ENCODE measurements at places on chromosomes 6 and 20. TPM values are rescaled to one million over a fixed set of nuclear protein-coding genes. Genes with fewer than 3 reads are reported as not detected.

DNA sequence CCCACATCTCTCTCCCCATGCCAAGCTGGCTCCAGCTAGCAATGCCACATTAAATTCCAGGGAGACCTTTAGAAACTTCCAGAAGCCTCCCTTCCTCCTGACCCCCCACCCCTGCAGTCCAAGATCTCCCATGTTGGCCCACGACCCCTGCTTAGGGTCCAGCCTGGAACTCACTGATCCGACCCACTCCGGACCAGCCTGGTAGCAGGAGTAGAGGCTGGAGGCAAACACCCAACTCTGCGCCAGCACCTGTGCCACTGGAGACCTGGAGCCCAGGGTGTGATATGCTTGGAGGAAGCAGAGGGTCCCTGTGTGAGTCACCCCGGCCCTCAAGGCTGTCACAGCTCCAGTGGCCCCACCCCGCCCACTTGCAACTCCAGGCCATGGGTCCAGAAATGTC is 3.3 kb upstream of the ULBP1 start:
- no peaks in the 10 kb centered on the region for H3K36me3 ChIP-seq
- no peak for DNase-seq
- H3K4me1 ChIP-seq = peaks cover 12% of the 10 kb centered on the region
- no peak overlapping the region for H3K4me3 ChIP-seq
- peaks cover 97% of the 10 kb centered on the region for H3K27me3 ChIP-seq

DNA sequence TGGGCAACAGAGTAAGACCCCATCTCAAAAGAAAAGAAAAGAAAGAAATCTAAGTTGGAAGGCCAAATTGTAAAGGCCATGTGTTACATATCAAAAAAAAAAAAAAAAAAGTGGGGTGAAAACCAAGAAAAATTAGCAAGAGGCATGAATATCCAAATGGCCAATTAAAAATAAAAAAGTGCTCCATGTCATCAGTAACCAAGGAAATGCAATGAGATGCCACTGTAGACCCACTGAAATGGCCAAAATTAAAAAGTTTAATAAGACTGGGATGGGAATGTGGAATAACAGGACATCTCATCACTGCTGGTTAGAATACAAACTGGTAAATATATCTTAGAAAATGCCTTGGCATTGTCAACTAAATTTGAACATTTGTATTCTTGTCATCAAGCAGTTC is 30.1 kb upstream of the BCLAF1 start:
- H3K36me3 ChIP-seq = no peaks in the 10 kb centered on the region
- no peak overlapping the region for H3K4me3 ChIP-seq
- H3K27me3 ChIP-seq = peaks cover 3% of the 10 kb centered on the region
- DNase-seq = no peak

Gene IPCEF1
- 0.77 TPM for total RNA-seq

Gene HCRTR2
- not detected for total RNA-seq

Gene NMBR
- total RNA-seq = 0.74 TPM

Data from progenitor cell of endocrine pancreas (in vitro differentiated cells).